RCC 7860 (cell line): ENCODE measurements at places on chromosomes 1 and 21.
A peak's percentile ranks its signal among the peaks of the same experiment; 100 is the strongest.

- peak; percentile 78 for DNase-seq
Observed at GRCh38 chr1:172154551-172154950, 265.9 kb upstream of the C1orf105 start.

GRCh38 chr1:184610876-184611595 is 143.6 kb downstream of the EDEM3 start:
- DNase-seq: no peak

DNA sequence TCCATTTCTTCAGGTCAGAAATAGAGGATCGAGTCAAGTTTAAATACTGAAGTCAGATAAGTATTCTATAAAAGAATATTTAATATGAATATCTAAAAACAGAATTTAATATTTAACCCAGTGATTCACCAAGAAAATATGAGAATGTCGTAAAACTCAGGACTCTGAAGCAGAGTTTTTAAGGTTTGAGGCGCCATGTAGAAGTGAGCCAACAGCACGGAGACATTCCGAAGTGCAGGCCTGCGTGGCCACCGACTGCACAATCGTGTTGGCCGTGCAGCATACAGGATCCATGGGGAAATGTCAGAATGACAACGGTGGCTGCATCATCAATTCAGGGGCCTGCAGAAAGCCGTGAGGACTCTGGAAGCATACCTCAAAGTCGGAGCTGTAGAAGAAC is 23.4 kb downstream of the MRAP start:
- no peak for DNase-seq

- no peak for DNase-seq
Observed at GRCh38 chr1:232949636-232950196, 695 bp upstream of the NTPCR start.

GRCh38 chr1:157626099-157626498 is 28.2 kb upstream of the FCRL4 start:
- DNase-seq: no peak

DNA sequence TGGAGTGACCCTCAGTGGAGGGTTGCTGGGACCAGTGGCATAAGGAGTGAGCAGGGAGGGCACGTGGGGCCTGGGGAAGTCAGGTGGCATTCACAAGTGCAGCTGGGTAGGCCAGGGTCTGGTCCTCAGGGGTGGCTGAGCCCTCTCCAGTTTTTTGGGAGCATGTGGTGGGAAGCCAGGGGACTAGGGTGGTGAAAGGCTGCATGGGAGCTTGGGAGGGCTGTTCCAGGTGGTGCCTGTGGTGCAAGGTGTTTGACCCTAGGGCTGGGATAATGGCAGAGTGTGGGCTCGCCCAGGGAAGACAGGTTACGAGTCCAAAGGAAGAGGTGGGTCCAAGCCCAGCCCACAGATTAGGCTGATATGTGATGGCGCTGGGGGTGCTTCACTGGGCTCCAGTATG is 30.5 kb downstream of the MAN1C1 start:
- DNase-seq: no peak

DNA sequence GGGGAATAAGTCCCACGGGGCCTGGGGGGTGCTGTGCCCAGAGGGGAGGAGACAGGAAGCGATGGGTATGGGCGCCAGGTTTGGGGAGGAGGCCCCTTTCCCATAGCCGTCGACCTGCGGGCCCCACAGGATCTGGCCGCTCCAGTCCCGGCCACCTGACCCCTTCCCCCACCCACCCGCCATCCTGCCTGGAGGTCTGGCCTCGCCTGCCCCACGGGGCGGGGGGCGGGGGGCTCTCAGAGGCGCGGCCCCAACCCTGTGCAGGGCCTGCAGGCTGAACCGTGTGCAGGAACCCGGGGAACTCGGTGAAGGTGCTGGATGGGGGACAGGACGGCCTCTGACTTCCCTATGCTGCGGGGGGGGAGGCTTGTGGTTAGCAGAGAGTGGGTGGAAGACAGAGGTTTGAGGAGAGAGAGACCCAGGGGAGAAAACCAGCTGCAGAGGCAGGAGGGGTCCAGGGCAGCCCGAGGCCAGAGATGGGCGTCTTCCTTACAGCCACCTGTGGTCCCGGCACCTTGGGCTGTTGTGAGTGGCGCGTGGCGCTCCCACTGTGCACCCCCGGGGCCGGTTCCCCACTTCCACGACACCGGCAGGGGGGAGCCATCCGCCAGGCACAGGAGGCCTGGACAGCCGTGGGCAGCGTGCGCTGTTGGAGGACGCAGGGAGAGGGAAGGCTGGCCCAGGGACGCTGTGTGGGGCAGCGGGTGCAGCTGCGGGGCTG is 2.5 kb upstream of the TNFRSF18 start:
- DNase-seq: no peak

GRCh38 chr1:99950486-99950885 is 19.3 kb upstream of the SLC35A3 start:
- DNase-seq: no peak

- DNase-seq: no peak
Observed at GRCh38 chr1:5746611-5747425, 245.4 kb downstream of the NPHP4 start.

GRCh38 chr1:164592634-164593033 is 33.6 kb downstream of the PBX1 start:
- DNase-seq: no peak

GRCh38 chr1:225944951-225945350 is 3.9 kb upstream of the LEFTY2 start:
- DNase-seq: no peak

GRCh38 chr1:204650911-204651570 is 34.5 kb downstream of the LRRN2 start:
- no peak for DNase-seq

- DNase-seq: no peak
Observed at GRCh38 chr1:33180911-33181890, 642 bp downstream of the TRIM62 start.

- DNase-seq: no peak
Observed at GRCh38 chr1:172578586-172578985, 45.6 kb downstream of the SUCO start.

- DNase-seq: peak; percentile 79
Observed at GRCh38 chr1:54070171-54070837, 16.9 kb downstream of the TCEANC2 start.

DNA sequence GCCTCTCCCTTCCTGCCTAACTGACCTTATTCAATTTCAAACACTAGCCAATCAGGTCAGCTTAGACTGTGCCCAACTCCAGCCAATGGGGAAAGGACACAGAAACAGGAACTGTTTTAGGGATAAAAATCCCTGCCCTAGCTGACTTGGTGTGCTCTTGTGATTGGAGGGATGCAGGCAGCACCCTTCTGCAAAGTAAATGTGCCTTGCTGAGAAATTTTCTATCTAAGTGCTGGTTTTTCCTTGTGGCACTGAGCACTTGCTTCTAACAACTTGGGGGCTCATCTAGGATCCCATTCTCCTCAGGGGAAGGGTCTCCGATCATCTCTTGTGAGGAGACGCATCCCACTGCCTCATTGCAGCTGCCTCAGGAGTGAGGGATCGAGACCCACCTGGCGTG is 10.7 kb upstream of the CD2 start:
- DNase-seq: no peak

- no peak for DNase-seq
Observed at GRCh38 chr1:219741011-219741970, 128.4 kb upstream of the ZC3H11B start.

GRCh38 chr1:219476116-219476515 is 136.8 kb downstream of the ZC3H11B start:
- DNase-seq: no peak

DNA sequence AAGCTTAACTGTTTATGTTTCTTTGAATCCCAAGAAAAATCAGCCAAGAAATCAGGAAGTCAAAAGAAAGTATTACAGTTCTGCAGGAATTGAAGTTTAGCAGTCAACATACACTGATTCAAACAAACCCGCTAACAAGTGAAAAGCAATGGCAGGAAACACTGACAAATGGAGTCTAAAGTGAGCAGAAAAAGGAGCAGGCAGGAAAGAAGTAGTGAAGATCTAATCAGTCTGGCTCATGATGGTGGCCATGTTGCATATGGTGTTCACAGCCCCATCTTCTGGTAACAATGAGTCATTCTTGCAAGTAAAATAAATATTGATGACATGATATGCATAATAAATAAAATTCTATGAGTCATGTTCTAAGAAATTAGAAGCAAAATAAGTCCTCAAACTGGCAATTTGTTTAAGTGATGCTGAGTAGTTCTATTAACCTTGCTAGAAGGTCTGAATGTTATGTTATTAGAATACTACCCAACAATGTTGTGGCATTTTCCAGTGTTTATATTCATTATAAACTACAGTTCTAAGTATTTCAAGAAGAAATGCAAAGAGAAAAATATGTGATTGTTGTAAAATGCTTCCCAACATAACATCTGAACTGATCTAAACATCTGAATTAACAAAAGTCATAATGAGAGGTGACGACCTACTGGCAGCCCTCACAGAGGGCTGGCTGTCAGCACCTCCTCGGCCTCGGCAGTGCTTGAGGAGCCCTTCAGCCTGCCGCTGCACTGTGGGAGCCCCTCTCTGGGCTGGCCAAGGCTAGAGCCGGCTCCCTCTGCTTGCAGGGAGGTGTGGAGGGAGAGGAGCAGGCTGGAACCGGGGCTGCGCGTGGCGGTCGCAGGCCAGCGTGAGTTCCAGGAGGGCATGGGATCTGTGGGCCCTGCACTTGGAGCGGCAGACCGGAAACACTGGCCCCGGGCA is 5.7 kb upstream of the ACBD6 start:
- no peak for DNase-seq

- DNase-seq: peak; percentile 96
Observed at GRCh38 chr1:230308039-230308438, 118.1 kb downstream of the PGBD5 start.

DNA sequence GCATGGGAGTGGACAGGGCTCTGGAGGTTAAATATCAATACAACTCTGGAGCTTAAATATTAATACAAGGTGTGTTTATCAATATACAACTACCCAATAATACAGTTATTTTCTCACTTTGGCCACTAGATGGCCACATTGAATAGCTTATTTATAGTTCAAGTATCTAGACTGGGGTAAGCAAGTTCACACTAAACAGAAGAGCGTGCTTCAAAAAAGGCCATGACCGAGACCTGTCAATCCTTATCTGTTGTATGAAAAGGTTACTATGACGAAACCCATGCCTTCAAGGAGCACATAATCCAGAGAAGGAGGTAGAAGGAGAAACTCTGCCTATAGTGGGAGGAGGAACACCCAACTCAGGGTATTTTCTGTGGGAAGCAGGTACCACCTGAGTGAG is 29.1 kb downstream of the CHML start:
- DNase-seq: peak; percentile 73

DNA sequence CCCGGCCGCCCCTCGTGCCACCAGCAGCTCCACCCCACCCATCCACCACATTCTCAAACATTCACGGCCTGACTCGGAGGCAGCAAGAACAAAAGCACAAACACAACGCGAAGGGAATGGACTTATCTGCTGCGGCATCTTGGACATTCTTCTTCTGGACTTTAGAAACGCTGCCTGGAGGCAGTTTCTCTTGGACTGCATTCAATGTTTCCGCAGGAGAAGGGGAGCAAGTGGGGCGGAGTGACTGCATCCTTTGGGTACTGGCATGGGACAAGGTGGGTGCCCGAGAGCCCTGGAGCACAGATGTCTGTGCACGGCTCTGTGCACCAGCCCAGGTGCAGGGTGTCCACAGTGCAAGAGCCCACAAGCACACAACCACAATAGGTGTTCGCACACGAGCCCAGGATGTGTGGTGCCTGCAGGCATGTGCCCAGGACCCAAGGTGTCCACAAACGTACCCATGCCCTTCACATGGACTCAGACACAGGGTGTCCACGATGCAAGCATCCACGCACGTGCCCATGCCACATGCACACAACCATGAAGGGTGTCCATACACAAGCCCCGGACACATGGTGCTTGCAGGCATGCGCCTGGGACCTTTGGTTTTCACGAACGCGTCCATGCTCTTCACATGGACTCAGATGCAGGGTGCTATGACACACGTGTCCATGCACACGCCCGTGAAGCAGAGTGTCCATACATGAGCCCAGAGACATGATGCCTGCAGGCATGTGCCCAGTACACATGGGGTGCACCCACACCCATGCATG is 53.6 kb downstream of the WNT9A start:
- no peak for DNase-seq

GRCh38 chr1:99942723-99943122 is 27.1 kb upstream of the SLC35A3 start:
- no peak for DNase-seq

- peak; percentile 50 for DNase-seq
Observed at GRCh38 chr1:150552128-150552910, 3.1 kb downstream of the ADAMTSL4 start.

- no peak for DNase-seq
Observed at GRCh38 chr1:226706684-226707083, 32.4 kb downstream of the ITPKB start.

- no peak for DNase-seq
Observed at GRCh38 chr1:31627301-31627929, 9.9 kb downstream of the HCRTR1 start.

- no peak for DNase-seq
Observed at GRCh38 chr1:215004121-215004827, 78.3 kb upstream of the KCNK2 start.

- DNase-seq: no peak
Observed at GRCh38 chr1:177659281-177659680, 310.6 kb downstream of the SEC16B start.

- no peak for DNase-seq
Observed at GRCh38 chr1:204073837-204074273, 940 bp downstream of the SOX13 start.

DNA sequence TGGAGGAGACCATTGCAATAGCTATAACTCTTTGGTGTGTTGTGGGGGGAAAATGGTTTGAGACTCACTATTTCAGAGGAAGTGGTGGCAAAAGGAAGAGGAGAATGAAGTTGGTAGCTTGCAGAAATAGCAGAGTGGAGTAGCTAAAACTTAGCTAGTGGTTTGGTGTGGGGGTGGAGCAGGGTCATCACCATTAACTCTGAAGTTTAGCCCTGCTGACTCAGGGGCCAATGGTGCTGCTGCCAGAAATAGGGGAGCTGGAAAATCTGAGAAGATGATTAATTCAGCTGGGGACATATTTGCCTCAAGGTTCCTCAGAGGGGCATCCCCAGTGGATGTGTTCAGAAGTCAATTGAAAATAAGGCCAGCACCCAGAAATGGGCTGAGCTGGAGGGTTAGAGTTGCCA is 65.4 kb downstream of the RUNX1 start:
- DNase-seq: peak; percentile 84

GRCh38 chr1:183719289-183719688 is 66.2 kb upstream of the APOBEC4 start:
- no peak for DNase-seq

GRCh38 chr1:22128392-22128791 is 14.5 kb downstream of the WNT4 start:
- no peak for DNase-seq

- DNase-seq: no peak
Observed at GRCh38 chr1:191669629-191670028, 488.6 kb upstream of the RGS18 start.

- no peak for DNase-seq
Observed at GRCh38 chr1:38060498-38060897, 13.9 kb upstream of the POU3F1 start.

GRCh38 chr1:147515045-147515869 is 26.0 kb upstream of the BCL9 start:
- peak; percentile 72 for DNase-seq

- DNase-seq: no peak
Observed at GRCh38 chr21:30769724-30770431, 14.7 kb upstream of the KRTAP21-1 start.
